ENCODE measurements at places on chromosomes 2 and 18.

- peak; percentile 39 for DNase-seq
These were observed at the start of gene MERTK for GRCh38 chr2:111897924-111898702. Gene MERTK, plus strand, starts transcription at chr2:111898607. Its CDS starts 129 bp downstream, at chr2:111898736.

- no peak for DNase-seq
These were observed 371.1 kb downstream of the FIGN start for GRCh38 chr2:163364736-163365135.

- no peak for DNase-seq
These were observed 59.1 kb downstream of the SAP130 start for GRCh38 chr2:127968610-127969339.

- no peak for DNase-seq
These were observed 78.4 kb downstream of the TGFA start for GRCh38 chr2:70475266-70475665.

GRCh38 chr18:59505356-59505755 lies 146.3 kb upstream of the LMAN1 start:
- DNase-seq = no peak

DNA sequence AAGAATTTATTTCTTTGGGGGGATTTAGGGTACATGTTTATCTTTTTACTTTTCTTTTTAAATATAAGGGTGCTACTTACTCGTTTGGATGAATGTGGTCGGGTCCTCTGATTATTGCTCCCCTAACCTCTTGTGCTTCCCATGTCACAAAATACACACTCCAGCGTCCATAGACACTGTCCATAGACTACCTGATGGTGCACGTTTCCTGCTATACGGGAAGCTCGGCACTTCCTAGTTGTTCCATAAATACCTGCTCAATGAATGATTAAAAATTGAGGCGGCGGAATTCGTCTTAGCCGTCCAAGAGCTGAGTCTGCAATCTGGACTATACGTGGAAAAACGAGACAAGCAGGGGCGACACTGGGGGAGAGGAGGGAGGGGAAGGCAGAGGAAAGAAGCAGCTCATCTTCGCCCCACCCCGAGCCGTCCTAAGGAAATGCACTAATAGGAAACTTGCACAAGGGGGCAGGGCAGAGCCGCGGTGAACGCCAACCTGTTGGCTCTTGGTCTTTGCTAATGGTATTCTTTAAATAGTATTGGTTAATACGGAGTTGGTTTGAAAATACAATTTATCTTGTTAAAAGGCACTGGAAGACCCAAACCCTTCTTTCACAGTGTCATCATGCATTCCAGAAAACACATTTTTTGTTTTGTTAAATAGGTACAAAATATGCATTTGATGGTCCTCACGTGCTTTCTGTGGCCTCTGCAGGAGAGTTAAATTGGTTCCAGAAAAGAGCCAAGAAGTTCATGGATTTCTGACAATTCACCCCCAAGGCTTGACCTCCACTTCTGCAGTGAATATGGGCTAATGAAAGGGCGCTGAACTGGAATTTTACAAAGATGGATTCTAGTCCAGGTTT lies 73.0 kb upstream of the KCTD1 start:
- DNase-seq = no peak

GRCh38 chr2:7766088-7766722 lies 849.0 kb downstream of the RNF144A start:
- DNase-seq = no peak

- no peak for DNase-seq
These were observed 1809.5 kb upstream of the CELF4 start for GRCh38 chr18:39375066-39375465.

DNA sequence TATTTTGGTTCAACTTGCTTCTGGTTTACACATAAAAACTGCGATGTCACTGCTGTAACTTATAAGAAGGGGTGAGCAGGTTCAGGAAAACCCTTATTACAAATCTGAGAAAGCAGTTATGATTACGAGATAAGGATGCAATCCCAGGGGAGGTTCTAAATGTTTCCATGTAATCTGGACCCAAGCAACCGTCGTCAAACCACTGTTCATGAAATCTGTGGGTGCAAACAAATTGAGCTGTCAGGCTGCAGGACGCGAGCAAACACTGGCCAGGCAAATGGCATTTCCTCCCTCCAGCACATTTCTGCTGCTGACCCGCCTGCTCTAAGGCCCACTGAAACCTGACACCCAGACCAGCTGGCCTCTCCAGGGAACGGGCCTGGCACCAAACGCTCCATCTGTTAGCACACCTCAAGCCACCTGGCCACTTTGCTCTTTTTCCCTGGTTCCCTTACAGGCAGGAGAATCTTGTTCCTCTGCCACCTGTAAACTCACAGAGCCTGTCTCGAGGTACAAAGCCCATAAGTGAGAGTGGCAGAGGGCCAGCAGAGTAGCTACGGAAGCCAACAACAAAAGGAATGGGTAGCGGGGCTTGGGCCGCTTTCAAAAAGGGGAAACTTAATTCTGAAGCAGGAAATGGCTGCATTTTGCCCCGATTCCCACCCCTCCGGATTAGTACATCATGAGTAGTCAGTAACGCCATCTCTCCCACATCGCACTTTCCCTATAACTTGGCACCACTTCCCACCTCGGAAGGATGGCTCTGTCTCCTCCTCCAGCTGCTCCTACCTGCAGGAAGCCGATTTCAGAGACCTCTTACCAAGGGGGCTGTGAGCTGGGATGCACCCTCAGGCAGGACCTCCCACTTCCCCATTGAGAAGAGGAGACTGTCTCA lies 26.5 kb downstream of the CRACDL start:
- peak; percentile 94 for DNase-seq

DNA sequence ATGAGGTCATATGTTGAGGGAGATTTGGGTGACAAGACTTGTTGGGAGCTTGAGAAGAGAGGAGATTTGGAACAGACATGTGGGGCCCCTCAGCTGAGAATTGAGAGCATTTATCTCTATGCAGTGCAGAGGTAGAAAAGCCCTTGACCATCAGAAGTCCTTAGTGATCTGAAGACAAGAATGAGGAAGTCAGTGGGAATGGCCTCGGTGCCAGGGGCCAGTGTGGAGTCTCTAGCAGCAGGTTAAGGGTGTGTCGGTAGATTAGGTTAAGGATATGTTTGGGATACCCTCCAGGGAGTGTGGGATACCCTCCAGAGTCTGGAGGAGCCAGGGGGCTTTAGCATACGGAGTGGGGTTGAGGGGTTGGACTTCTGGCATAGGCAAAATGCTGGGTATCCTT lies 41.6 kb downstream of the FBXO48 start:
- DNase-seq = no peak
